Stimulated activated CD4-positive, alpha-beta T cell treated with anti-CD3 and anti-CD28 coated beads, TNF-alpha, amount 100 ng/mL, for 1 hour (primary cell): ENCODE measurements at places on chromosomes 16 and 17.

DNA sequence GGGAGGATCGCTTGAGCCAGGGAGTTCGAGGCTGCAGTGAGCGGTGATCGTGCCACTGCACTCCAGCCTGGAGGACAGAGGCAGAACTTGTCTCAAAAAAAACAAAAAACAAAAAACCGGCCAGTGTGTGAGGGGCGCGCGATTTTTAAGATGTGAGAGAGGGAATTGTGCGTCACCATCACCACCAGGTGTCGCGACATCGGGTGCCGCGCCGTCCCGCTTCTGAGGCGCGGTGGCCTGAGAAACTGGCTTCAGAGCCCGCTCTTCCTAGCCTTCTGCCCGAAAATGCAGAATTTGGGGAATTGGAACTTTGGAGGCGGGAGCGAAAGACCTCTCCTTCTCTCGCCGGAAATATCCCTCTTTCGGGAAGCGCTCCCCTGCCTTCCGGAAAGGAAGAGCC lies 524.8 kb downstream of the KCNJ18 start:
- DNase-seq: no peak

DNA sequence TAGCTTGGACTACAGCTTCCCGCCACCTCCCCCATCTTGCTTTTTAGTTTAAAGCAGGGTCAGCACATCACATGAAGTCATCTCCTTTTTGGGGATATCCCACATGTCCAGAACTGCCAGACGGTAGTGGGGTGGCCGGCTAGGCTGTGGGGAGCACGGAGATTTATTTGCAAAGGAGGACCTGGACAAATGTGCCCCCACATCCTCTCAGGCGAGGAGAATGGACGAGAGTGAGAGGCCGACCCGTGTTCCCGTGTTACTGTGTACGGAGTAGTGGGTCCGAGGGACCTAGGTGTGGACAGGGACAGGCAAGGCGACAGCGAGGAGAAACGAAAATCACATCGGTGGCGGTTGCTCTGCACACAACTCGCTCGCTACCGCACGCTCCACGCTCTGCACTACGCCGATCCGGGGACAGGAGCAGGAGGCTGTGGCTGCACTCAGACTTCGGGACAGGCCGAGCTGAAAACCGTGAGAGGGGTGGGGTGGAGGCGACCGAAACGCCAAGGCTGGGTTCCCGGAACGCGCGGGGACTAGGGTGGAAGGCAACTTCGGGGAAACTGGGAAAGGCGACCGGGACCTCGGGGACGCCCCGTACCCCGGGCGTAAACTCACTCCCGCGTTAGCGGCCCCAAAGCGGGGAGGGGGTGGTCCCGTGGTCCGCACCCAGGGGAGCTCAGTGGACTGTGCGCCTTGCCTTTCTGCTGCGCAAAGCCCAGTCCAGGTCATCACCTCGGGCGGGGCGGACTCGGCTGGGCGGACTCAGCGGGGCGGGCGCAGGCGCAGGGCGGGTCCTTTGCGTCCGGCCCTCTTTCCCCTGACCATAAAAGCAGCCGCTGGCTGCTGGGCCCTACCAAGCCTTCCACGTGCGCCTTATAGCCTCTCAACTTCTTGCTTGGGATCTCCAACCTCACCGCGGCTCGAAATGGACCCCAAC lies at the start of gene MT1A:
MT1A (plus strand) TSS at position 853 of the 937 bp plus-strand sequence; CDS start at position 926, 73 bp downstream.
- DNase-seq: no peak

DNA sequence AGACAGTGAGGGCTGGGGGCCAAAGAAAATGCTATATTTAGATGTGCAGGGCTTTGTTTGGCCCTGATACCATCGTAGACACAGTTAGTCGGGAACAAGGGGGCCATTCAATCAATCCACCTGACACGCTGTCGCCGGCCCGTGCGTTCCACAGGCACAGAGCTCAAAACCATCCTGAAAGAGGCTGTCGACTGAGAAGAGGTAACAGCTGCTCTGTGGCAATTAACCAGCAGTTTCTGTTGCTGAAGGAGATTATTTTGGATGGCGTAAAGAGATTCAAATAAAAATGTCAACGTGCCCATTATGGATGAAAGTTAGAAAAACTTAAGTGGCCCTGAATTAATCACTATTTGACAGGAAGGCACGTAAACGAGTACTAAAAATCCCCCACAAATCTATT lies 276.2 kb upstream of the IRX5 start:
- no peak for DNase-seq

DNA sequence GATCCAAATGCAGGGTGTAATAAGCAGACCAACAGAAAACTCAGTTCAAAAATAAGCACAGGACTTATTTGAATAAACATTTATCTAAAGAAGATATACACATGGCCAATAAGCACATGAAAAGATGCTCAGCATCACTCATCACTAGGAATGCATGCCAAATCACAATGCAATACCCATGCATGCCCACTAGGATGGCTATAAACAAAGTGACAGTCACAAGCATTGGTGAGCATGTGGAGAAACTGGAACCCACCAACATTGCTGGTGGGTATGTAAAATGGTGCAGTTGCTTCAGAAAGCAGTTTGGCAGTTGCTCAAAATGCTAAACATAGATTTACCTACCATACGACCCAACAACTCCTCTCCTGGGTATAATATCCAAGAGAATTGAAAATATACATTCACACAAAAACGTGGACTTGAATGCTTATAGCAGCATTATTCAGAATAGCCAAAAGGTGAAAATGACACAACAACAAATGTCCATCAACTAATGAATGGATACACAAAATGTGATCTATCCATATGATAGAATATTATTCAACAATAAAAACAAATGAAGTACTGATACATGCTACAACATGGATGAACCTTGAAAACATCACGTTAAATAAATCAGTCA lies 20.1 kb downstream of the UBE2O start:
- no peak for DNase-seq

DNA sequence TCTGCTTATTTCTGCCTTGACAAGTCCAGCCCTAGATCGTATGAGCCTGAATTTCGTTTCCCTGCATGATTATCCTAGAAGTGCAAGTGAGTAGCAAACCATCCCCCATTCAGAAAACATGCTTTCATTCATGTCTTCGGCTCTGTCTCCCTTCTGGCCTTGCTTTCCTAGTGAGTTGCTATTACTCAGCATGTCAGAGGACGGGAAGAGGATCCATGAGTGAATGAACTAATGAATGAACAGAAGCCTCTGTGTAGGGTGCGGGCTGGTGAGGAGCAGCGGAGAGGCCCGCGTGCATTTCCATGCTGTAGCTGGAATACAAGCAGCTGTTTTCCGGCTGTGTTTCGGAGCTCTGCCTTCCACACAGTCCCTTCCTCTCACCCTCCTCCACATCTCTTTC lies 155.7 kb upstream of the NOL11 start:
- no peak for DNase-seq

DNA sequence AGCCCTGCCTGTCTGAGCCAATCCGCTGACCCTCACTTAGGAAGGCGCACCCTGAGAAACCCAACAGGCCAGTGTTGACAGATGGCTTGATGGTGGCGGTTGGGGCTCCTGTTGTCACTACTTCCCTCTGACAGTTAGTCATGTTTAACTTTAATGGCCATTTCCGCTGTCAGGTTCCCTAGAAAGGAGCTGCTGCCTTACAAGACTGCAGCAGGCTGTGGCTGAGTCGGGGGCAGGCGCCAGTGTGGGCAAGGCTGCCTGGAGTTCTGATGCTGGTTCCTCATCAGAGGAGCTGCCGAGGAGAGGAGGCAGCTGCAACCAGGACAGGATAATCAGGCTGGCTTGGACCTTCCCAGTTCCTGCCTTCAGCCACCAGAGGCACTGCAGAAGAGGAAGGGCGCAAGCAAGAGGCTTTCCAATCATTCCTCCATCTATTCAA lies 223.2 kb upstream of the DYNLRB2 start:
- DNase-seq: no peak

GRCh38 chr16:50234771-50235556 lies 31.4 kb upstream of the ADCY7 start:
- DNase-seq: no peak

DNA sequence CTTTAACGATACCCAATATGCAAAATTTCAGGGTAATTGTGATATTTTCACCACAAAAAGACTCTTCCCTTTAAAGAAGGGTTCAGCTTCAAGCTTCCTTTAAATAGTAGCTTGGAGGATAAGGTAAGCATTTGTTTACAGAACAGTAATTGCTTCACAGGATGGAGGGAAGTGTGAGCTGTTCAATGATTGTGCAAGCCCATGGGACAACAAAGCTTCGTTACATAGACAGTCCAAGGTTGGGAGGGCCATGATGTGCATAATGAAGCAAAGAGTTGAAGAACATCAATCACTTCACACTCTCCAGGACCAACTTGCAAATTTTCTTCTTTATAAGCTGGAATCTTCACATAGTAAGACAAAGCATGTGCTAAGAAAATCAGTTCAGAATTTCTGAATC lies 145.0 kb upstream of the ASIC2 start:
- DNase-seq: no peak

GRCh38 chr17:82831041-82831817 lies 8.6 kb downstream of the ZNF750 start:
- no peak for DNase-seq

- DNase-seq: no peak
Measured at GRCh38 chr17:6299275-6299674, 135.6 kb downstream of the AIPL1 start.

DNA sequence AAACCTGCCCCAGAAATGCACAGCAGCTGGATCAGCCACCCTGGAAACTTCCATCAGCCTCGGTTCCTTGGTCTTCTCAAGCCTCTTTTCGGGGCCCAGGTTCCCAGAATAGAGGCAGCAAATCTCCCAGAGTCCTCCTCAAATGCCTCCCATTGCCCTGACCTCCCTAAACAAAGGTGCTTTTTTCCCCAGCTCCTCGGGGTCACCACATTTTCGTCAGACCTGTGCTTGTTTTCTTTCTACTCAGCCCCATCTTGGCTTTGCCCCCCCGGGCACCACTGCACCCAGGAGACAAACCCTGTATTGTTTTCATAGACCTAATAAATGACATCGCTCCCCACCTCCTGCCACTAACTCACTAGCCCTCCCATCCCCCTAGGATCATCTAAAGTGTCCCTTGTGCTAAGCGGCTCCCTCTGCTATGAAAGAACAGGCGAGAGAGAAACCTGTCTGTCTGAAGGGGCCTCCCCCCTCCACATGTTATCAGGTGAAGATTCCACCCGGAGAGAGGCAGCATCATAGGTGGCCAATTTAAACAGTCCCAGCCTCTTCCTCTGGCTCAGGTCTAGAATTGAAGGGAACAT lies 451.1 kb downstream of the SOX9 start:
- no peak for DNase-seq

DNA sequence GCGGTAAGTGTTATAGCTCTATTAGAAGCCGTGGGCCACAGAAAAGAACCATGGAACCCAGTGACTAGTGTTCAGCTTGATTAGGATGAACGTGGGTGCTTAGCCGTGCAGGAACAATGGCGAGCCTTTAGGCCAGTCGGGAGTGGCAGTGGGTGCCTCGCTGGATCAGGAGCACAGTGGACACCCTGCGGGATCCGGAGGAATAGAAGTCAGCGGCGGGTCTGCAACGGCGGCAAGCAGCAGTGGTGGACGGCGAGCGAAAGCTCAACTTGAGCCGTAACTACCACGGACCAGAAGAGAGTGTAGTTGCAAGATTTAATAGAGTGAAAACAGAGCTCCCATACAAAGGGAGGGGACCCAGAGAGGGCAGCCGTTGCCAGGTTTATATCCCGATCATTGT lies 37.3 kb upstream of the CDH15 start:
- DNase-seq: no peak

- no peak for DNase-seq
Measured at GRCh38 chr16:67128887-67129286, 19.1 kb downstream of the PHAF1 start.

- no peak for DNase-seq
Measured at GRCh38 chr16:89620406-89620841, 7.0 kb downstream of the DPEP1 start.

- no peak for DNase-seq
Measured at GRCh38 chr17:63822537-63822936, 4.7 kb upstream of the PSMC5 start.

GRCh38 chr17:47978324-47978723 lies 7.4 kb downstream of the CDK5RAP3 start:
- peak; percentile 5 for DNase-seq

DNA sequence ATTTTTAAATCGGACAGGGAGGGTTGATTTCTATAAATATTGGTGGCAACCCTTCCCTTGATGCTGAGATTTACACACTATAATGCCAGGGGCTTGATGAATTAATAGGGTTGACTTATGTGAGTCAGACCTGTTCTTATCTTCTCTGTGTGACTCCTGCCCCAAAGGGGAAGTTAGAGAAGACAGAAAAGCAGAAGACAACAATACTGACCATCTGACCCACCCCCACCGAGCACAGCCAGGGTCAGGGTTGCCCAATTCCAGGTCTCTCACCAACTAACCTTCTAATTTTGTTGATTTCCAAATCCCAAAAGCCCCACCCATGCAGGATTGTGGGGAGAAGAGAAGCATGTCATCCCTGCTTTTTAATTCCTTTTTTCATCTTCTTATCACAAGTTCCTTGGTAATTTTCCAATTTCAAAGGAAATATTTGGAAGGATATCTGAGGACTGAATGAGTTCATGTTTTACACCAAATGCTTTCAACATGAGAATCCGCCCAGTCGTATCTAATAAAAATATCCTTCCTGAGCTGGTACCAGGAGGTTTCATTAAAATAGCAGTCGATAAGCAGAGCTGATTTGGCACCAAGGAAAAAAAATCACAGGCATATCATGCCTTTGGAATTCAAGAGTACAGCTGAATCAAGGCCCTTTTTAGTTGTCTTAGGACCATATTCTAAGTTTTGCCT lies 603.4 kb upstream of the CDH11 start:
- DNase-seq: no peak

DNA sequence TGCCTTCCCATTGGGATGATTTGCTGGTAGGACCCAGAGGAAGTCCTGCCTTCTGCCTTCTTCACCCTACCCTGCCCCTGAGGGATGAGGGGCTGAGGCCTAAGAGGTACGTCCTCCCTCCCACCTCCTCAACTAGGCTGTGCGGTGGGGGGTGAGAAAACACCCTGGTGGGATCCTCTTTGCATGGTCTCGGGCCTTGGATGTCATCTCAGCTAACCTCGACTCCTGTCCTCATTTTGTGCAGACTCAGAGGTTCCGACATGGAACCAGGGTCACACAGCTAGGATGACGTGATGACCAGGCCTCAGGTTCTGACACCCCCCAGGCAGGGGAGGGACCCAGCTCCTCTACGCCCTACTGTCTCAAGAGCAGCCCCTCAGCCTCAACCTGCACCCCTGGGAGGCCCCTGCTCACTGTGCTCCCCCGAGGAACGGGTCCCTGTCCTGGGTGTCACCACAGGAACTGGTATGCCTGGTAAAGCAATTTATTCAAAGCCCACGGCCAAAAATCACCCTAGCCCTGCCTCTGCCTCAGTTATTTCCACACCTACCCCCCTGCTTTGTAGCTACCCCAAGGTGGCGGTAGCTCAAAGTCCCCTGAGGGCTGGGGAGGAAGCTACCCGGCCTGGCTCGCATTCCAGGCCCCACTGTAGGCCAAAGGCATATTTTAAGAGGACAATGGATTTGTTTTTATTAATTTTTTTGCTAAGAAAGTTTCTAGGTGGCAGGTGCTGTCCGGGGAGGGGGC lies 17.5 kb downstream of the UNC13D start:
- DNase-seq: no peak
